ENCODE measurements at places on chromosomes 2 and 18.

GRCh38 chr2:15181092-15181745 is 379.9 kb downstream of the NBAS start:
- DNase-seq = no peak

- no peak for DNase-seq
Observed at GRCh38 chr2:42112418-42112817, 56.7 kb upstream of the EML4 start.

DNA sequence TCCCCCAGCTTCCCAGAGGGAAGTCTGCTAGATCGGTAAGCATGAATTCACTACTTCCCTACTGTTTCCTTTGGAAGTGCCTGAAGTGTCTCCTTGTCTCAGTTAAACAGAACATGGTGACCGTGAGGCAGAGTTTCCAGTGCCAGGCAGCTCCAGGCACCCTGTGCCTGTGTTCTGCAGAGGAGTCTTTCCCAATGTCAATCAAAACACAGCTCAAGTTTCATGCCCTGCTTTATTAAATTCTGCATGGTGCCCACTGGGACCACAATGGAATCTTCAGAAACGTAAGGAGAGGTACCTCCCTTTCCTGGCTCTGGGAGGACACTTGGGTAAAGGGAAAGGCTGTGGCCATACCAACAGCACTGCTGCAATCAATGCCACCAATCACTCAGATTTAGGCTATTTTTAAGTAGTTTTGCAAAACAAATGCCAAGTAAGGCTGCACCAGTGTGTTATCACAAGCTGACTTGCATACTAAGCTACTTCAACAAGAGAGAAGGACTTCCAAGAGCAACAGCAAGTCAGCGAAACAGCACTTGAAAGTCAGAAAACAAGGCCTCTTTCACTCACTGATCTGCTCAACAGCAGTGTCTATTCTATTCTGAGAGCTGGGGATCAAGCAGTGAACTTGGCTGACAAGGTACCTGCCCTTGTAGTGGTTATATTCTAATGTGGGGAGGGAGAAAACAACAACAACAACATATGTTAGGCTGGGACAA is 14.9 kb downstream of the LPIN2 start:
- no peak for DNase-seq

- DNase-seq = no peak
Observed at GRCh38 chr2:151367571-151367970, 10.2 kb downstream of the TNFAIP6 start.

- DNase-seq = no peak
Observed at GRCh38 chr2:41187376-41188122, 735.7 kb upstream of the SLC8A1 start.

- no peak for DNase-seq
Observed at GRCh38 chr2:24920098-24920808, at the start of gene ADCY3. Gene ADCY3 (minus strand): TSS chr2:24920237. CDS start chr2:24918987, 1,250 bp downstream.

GRCh38 chr2:37560863-37561614 is 110.4 kb downstream of the CDC42EP3 start:
- DNase-seq = no peak

DNA sequence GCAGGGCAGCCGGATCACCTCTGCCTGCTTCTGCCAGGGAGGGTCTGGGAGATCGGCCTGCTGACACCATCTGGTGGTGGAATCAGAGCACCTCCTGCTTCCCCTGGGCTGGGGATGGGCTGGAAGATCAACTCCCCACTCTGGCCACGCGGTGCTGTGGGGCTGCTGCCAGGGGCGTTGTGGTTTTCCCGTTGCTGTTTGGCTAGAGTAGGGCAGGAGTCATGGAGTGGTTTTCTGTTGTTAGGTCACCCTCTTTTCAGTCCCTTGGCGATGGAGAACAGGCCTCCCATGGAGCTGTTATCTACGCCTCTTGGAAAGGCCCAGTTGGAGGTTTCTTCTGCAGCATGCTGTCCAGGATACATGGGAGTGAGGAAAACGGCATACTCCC is 15.2 kb downstream of the BCL2L11 start:
- no peak for DNase-seq

DNA sequence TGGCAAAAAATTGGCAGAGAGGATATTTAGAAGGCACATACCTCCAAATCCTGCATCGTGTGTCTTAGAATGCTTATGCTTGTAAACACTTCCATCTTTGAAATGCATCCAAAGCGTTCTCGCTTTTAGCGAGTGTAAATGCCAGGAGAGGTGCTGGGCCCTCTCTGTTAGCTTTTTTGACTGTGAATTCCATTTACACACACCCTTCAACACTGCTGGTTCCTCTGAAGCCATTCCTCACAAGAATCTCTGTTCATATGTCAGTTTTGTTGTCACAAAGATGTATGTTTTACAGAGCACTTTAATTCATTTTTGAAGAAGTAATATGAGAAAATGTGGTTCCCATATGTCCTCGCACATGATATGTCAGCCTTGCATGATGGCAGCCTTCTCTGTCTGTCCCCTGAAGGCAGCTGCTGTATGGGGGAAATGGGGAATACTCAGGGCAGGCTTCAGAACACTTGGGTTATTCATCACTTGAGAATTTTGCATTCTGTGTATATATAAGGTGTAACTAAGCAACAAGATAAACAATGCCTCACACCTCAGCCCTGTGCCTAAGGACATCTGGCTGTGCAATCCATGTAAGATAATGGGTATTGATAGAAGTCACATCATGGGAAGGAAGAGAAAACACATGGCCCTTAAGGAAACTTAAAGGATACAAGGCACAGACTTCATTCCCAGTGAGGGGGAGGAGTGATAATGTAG is 52.3 kb downstream of the RAB27B start:
- no peak for DNase-seq

DNA sequence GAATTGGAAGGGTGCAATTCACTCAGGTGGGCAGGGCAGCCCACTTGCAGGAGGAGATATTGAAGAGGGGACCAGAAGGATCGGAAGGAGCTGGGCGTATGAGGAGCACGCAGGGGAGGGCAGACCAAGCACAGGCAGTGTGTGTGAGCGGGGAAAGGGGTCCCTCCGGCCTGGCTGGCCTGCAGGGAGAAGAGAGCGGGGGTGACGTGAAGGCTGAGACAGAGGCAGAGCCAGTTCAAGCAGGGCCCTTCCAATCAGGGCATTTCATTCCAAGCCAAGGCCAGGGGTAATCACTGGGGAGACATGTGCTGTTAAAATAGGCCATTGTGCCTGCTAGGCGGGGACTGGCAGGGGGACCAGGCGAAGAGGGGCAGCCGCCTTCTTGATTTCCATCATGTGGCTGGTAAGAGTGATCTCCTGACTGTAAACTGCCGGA is 62.2 kb downstream of the ACKR3 start:
- no peak for DNase-seq

- no peak for DNase-seq
Observed at GRCh38 chr2:66569321-66569851, 134.5 kb downstream of the MEIS1 start.

DNA sequence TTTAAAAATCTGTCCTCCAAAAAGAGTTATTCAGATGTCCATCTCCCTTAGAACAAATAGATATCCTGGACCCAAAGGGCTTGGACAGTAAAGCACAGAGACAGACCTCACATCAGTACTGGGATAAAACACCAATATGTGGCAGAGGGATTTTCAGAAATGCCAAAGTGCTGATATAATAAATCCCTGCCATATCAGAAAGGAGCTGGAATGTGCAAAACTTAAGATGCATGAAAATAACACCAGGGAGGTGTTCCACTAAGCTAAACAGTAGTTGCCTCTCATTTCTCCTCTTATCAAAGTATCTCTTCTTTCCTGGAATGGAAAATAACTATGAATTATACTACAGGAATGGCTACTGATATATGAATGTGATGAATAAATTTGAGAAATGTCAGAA is 13.2 kb downstream of the USP40 start:
- DNase-seq = no peak

DNA sequence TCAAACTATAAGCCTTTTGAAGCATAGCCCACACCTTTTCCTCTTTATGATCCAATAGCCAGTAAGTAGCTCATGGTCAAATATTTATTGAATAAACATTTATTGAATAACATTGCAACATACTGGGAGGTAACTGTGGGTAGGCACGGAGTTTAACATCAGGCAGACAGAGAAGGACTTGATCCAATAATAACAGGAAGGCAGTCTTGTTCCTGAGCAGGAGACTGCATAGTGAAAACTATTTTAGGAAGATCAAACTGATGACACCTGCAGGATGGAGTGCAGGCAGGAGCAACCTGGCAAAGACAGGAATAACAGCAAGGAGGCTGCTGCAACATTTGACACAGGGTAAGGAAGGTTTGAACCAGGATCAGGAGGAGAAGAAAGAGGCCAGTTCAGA is 3.1 kb upstream of the DCTN1 start:
- DNase-seq = no peak

DNA sequence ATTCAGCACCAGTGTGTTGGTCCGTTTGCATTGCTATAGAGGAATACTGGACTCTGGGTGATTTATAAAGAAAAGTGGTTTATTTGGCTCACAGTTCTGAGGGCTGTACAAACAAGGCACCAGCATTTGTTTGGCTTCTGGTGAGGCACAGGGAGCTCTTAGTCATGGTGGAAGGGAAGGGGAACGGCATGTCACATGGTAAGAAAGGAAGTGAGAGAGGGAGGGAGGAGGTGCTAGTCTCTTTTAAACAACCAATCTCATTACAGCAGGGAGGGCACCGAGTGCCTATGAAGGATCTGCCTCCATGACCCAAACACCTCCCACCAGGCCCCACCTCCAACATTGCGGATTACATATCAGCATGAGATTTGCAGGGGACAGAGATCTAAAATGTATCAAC is 143.9 kb upstream of the DLX2 start:
- no peak for DNase-seq

DNA sequence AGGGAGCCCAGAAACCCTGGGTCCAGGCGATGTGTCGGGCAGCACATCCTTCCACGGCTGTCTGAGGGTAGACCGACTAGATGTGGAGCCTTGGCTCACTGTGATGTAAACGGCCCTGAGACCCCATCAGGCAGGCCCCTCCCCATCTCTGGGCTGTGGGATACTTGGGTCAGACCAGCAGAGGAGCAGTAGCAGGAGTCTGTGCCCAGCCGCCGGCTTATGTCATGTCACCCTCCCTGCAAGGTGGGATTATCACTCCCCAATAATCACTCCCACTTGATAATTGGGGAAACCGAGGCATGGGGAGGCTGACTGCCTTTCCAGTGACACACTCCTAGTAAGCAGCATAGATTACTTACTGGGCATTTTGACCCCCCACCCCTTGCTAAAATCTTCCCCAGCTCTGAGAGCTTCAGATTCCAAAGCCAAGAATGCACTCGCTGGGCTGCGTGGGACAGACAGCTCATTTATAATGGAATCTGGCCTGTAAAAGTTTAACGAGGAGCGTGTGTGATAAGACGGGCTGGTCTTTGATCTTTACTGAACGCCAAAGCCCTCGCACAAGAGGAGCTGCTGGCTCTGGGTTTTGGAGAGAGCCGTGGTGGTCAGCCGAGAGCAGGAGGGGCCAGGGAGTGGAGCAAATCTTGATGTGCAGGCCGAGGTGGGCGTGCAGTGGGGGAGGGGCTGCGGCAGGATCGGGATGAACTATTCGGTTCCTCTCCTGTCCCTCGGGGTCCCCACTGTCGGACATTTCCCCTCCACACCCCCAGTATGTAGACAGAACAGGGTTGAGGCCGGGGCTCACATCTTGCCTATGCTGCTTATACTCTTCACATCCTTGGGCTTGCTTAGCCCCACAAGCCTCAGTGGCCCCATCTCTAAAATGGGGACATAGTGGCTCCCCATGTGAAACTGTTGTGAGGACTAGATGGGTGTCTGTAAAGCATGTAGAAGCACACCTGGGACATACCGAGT is 200.0 kb downstream of the GLI2 start:
- no peak for DNase-seq

- no peak for DNase-seq
Observed at GRCh38 chr2:169623235-169623634, 39.1 kb downstream of the PPIG start.

DNA sequence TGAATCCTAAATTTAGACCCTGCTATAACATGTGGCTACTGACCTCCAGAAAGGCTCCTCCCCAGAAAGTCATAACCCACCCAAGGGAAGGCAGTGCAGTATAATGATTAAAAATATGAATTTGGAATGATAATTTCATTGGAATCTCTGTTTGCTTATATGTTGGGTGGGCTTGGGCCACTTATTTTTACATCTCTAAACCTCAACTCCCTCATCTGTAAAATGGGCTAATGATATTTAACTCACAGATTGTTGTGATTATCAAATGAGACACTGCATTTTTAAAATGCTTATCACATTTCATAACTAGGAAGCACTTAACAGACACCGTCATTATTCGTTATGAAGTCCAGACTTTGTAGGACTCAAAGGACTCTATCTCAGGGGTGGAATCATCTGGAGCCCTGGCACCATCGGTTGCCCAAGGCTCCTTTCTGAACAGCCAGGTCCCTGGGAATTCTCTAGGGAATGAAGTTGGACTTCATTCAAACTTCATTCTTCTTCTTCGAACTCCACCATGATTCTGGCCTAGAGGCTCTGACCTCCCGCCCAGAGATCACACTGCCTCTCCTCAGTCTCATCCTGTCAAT is 33.1 kb upstream of the RMDN2 start:
- no peak for DNase-seq

Measured in activated T-helper 1 cell treated with anti-CD3 and anti-CD28 coated beads, Interleukin-2, amount 50 U/mL, for 16 hours (primary cell).